ENCODE measurements at places on chromosomes 12 and 14.

GRCh38 chr14:63632932-63633514, 8.6 kb downstream of the WDR89 start:
- no peak for DNase-seq

DNA sequence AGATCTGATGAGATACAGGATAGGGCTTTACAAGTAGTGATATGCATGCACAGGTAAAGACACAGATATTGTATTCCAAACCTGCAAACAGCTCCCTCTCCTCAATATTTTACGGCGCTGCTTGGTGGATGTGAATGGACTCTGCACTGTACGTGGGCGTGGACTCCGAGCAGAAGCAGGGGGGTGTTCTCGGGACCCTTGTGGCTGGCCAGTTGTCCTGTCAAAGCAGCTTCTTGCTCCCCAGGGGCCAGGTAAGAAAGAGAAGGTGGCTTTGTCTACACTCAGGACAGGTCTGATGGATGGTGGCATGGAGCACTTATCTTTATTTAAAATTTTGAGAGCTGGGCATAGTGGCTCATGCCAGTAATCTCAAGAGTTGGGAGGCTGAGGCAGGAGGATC, 29.5 kb upstream of the CLMN start:
- no peak for DNase-seq

GRCh38 chr12:72982356-72982755, 710.2 kb downstream of the TRHDE start:
- no peak for DNase-seq

- no peak for DNase-seq
Measured at GRCh38 chr14:95061317-95062093, 95.8 kb downstream of the DICER1 start.

- no peak for DNase-seq
Measured at GRCh38 chr12:122062832-122063693, 15.5 kb upstream of the MLXIP start.

- DNase-seq: no peak
Measured at GRCh38 chr12:57086493-57087009, 2.4 kb upstream of the NAB2 start.

GRCh38 chr14:61973981-61974380, 211.8 kb downstream of the SNAPC1 start:
- DNase-seq: no peak

DNA sequence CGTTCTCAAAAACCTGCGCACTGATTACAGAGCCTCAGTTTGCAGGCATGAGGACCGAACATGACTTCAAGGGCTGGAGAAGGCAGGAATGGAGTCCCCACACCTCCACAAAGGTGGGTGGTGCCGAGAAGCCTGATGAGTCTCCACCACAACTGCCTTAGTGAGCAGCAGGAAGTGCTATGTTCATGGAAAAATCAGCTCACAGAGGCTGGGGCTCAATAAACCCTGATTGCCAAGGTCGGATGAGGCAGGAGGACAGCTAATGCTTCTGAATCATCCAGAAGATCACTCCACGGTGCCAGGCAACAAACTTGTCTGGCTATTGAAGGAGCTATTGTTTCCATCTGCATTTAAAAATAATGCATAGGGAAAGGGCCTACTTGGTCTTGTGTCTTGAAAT, 31.1 kb downstream of the APPL2 start:
- no peak for DNase-seq

GRCh38 chr12:27785882-27786570, 6.0 kb upstream of the MANSC4 start:
- no peak for DNase-seq

GRCh38 chr12:124862768-124863415, 772 bp downstream of the SCARB1 start:
- DNase-seq: no peak

- DNase-seq: no peak
Measured at GRCh38 chr12:51949342-51950030, 2.0 kb upstream of the ACVR1B start.

DNA sequence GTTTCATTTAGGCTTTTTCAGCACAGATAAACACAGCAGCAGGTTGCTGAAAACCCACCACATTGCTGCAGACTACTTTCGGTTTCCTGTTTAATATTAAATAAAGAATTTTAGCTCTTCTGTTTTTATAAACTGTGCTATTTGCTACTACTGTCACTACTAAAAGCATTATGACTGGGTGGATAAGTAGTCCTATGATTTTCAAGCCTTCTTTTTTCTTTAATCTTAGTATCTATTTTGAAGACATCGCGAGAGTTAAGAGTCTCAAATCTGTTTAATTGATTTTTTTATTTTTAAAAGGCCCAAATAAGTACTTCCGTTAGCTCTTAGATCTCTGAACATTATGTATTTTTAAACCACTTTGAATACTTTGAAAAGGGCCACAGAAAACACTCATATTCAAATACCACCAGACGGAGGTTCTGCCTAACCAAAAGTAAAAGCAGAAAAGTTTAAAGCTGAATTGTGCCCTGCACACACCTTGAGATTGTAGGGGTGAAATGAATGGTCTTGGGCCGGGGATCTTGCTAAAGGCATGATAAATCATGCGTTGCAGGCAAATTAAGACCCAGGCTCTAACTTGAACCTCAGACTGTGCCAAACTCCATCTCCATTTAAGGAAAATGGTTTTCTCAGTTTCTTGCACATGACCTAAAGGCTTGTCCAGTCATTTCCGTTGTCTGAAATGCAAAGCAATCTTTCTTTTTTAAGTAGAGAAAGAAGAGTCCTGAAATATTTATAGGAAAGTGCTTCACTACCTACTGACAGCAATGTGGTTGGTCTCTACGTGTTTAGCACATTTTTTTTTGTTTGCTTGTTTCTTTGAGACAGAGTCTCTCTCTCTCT, 13.6 kb upstream of the FOXN3 start:
- DNase-seq: no peak

DNA sequence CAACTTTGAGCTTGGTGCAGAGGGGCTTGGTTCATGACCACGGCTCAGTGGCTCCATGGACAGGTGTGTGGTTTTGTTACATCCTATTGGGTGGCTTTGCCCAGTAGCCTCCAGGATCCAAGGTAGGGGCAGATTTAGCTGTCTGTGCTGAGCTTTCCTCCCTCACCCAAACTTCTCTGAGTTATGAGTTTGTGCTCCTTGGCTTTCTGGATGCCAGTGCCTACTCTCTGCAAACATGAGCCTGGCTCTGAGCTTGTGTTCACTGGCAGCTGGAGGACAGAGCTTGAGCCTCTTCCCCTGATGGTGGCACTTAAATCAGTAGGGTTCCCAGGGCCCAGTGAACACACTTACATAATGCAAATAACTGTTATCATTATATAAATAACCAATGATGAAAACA, 45.3 kb upstream of the HECTD1 start:
- DNase-seq: no peak

DNA sequence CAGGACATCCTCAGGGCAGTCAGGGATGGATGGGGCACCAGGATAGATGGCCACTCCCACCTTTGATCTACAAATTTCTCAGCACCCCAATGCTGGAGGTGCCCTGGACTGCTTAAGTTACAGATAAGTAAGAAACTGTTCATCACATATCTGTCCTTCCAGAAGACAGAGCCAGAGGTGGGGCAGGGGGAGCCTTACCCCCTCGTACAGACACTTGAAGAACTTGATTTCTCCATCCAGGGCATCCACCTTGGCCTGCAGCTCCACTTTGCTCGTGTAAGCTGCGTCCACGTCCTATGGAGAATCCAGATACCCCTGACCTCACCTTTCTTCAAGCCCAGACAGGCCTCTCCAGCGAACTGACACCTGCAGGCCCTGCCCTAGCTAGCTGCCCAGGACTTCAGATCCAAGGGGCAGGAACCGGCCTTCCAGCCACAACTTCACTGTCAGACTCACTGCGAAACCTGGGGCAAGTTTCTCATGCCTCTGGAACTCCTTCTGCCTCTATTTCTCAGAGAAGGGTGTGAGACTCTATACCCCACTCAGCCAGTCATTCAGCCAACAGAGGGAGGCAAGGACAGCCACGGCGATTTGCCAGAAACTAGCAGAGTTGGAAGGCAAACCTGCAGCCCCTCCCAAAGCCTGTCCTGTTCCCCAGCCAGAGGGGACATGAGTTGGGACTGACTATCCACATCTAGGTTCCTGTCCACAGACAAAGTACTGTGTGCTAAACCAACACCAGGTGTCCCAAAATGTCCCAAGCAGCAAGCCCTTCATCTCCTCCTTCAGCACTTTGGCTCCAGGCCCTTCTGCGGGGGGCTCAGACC, 3.8 kb downstream of the KRT73 start:
- no peak for DNase-seq

DNA sequence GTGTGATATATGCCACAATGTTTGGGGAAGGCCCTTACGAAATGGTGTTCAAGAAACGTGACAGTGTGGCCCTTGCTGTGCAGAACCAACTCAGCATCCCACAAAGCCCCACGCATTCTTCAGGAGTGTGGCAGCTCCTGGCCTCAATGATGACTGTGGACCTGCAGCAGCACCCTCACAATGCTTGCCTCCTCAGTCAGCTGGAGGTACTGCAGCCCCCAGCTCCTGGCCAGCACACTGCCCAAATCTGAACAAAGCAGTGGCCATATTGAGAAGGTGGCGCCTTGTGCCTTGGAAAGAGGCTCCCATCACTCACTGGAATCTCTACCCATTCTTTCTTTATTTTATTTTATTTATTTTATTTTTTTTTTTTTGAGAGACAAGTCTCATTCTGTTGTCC, 10.4 kb downstream of the POLE2 start:
- DNase-seq: no peak

- no peak for DNase-seq
Measured at GRCh38 chr12:131806674-131807073, 21.5 kb upstream of the MMP17 start.

DNA sequence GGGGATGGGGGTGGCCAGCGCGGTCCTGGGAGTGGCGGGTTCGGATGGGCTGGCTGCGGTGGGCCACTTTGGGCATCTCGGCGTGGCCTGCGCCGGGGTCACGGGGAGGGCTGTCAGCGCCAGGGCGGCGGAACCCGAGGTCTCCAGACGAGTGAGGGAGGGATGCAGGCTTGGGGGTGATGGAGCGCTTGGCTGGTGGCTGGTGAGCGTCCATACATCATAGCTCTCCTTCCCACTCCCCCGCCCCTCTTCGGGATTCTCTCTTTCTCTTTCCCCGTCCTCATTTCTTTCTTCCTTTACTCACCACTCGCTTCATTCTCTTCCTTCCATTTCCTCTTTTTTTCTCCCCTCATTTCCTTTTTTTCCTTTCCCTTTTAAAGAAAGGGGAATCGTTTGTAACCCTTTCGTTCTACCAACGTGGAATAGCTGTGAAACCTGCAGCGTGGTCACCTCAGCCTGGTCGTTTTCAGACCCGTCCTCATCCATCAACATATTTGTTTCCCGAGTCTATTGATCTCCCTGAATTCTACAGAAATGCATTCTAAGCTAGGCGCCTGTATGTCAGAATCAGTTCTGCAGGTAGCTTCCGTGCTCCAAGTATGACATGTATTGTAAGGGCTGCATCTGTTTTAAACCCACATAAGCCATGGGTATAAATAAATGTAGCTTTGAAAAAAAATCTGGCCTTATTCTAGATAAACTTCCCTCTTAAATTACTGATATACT, 260.3 kb upstream of the E2F7 start:
- no peak for DNase-seq

DNA sequence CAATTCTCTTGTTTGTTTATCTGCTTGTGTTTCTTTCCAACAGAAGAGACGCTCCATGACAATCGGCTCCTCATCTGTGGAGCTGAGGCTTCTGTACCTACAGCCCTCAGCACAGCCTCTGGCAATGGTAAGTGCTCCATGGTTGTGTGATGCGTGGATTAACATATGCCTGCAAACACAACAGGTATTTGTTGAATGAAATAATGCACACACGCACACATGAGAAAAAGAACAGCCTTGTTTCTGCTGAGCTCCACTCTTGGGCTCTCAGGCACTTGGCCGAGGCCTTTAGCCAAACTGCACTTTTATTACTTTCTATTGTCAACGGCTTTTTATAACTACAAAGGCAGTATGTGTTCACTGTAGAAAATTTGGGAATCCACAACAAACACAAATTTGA, 120.4 kb upstream of the TMCC3 start:
- DNase-seq: no peak

DNA sequence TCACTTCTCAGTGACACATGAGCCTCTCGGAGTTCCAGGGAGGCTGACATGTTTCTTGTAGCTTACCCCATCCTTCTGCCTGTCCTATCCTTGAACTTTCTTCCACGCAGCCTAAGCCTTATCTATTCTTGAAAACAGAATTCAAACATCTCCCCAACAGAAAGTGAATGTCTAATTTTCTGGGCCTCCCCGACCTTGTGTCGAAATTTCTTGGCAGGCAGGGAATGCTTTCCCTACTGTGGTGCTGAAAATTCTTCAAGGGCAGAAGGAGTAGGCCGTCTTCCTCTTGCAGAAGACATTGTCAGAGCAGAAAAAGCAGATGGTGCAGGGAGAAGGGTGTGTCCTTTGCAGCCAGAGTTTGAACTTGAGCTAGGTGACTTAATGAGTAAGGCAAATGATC, 63.0 kb upstream of the TCL1B start:
- DNase-seq: no peak

- DNase-seq: no peak
Measured at GRCh38 chr12:8676651-8677050, 14.0 kb upstream of the MFAP5 start.

DNA sequence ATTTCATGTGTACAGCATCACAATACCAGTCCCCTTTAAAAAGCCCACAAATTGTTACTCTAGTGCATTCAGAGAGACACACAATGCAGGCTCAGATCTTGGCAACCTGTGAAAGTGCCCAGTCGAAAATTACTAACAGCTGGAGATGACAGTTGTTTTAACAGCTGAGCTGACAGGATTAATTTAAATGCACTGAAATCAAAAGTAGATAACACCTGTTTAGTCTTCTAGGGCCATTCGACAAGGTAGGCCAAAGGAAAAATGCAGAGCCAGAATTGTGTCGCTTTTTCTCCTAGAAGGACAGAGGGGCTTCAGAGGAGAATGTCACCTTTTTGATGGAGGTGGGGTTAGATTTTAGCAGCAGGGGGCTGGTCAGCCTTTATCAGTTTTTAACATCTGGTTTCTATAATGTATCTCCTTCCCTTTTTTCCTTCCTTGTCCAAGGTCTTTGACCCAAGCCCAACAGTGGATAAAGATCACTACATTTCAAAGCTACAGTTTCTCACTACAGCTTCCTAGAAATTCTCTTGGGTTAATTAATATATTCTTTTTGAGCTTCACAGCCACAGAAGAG, 139.1 kb downstream of the SOX5 start:
- DNase-seq: no peak

DNA sequence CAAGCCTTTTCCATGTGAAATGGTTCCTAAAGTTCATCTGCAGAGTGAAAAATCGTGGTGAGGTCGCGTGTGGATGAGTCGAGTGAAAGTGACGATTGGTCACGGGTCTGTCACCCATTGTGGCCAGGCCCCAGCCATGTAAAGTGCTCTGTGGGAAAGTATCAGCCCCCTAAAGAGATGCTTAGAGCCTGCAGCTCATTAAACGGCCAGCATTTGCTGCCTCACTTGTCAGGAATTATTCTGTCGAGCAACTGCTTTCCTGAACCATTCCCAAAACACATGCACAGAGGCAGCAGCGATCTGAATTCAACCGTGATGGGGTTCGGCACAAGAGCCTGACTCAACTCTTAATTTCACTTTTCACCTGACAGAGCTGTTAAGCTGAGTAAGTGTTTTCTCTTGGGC, 16.0 kb downstream of the DBX2 start:
- DNase-seq: no peak

Data from stimulated activated CD4-positive, alpha-beta T cell treated with anti-CD3 and anti-CD28 coated beads, Interleukin-1b, Interleukin-23, amount 100 ng/mL, for 1 hour (primary cell).